ENCODE measurements at places on chromosomes 4 and X.
A peak's percentile ranks its signal among the peaks of the same experiment; 100 is the strongest.

- peak; percentile 47 for DNase-seq
These were observed 14.4 kb downstream of the BCOR start for GRCh38 chrX:40083120-40083978.

GRCh38 chr4:172953896-172954568 is 214.6 kb upstream of the GALNT7 start:
- DNase-seq = no peak

- no peak for DNase-seq
These were observed 41.6 kb downstream of the NDNF start for GRCh38 chr4:121030711-121031110.

DNA sequence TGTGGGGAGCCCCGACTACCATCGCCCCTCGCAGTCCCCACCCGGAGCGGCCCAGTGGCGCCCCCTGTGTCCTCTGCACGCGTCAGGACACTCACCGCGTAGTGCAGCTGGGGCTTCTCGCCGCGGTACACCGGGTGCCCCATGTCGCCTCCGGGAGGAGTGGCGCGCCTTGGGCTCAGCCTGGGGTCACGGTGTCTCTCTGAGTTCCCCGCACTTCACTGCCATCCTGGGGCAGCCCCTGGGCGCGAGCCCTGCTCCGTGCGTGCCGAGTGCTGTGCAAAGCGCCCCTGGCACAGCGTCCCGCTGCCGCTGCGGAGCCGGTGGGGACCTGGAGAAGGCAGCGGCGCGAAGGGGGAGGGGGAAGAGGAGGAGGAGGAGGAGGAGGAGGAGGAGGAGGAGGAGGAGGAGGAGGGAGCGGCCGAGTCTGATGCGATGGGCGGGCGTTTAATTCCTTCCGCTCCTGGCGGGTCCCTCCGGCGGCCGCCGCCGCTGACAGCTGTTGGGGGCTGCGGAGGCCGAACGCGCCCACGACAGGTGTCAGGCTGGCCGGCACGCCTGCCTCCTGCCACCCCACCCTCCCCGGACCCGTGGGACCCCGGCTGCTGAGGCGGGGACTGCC is 134.3 kb downstream of the AMELX start:
- DNase-seq = peak; percentile 84

DNA sequence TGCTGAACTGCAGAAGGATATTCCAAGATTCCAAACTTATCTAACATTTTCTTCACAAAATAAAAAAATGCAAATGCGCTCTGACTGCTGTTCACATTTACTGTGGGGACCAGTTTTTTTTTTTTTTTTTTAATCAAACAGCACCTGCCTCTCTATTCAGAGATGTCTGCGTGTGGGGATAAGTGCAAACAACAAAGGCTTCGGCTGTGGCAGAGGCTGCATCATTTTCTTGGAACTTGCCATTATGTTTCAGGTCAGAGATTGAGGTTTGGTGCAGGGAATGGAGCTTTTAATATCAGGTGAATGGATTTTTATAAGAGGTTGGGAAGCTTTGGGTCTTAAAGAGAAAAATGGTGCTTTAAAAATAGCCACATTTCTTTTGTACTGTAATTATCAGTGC is 78.2 kb upstream of the TET2 start:
- DNase-seq = no peak

DNA sequence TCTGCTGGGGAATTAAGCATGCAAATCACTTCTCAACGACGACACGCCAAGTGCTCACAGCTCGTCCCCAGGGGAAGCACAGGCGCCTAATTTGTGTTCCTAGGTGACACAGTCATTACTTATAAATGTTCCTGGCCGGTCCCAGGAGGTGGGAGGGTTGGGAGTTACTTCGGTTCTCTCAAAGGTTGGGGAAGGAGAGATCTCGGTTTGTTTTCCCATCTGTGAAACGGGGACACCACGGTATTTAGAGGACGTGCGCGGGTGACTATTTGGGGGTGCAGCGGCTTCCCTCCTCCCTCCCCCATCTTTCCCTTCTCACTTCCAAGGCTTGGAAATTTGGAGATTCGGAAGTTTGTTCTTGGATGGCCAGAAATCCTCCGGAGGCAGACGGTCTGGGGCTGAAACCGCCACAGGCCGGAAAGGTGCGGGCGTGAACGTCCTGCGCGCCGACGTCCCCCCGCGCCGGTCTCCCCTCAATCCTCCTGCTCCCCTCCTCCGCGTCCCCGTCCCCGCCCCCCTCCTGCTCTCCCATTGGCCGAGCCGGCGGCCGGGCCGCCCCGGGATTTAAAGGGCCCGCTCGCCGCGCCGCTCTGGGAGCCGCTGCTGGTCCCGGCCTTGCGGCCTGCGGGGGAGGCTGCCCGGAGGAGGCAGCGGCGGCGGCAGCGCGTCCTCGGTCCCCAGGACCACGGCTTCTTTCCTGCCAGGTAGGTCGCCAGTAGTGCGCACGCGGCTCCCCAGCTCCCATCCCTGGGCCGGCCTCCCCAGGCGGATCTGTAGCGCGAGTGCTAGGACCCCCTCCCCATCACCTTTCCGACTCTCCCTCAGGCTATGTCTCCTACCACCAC is at the start of gene PORCN:
Gene PORCN (plus strand): TSS at position 593 of the 845 bp plus-strand sequence. CDS start 829 bp downstream, outside the sequence.
- peak; percentile 85 for DNase-seq

DNA sequence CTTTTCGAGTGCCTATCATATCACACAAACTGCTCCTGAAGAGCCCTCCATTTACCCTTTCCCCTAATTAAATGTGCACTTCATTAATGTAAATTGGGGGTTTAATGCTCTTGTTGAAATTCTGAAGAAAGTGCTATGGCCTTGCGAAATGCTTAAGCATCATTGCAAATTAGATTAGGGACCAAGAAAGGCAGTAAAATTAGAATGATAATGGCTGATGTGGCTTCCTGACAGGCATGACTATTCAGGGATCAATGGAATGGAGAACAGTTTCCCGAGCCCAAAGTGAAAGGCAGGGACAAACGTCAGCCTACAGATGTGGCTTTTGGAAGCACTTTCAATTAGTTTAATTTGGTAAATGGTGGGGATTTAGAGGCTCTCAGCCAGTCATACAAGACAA is 120.1 kb downstream of the NKX6-1 start:
- DNase-seq = no peak

GRCh38 chr4:69718396-69719271 is 41.8 kb downstream of the SULT1B1 start:
- no peak for DNase-seq

- no peak for DNase-seq
These were observed 110.5 kb upstream of the ENPP6 start for GRCh38 chr4:184328022-184328736.
